ENCODE measurements at places on chromosomes 2 and 18.

DNA sequence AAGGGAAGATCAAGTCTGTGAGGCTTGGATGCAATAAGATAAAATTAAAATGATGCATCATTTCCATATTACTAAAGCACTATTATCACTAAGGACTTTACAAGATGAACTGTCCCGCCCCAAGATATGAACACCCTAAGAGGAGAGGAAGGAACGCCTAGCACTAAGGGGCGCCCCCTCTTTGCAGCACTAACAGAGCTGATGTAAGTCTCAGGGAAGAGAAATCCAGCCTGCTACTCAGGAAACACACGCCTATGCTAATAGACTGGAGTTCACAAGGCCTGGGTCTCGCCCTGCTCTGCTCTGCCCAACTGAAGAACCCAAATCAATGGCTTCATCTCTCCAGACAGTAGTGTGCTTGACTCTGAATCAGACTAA is 6.1 kb downstream of the INO80C start:
- no peak for DNase-seq

DNA sequence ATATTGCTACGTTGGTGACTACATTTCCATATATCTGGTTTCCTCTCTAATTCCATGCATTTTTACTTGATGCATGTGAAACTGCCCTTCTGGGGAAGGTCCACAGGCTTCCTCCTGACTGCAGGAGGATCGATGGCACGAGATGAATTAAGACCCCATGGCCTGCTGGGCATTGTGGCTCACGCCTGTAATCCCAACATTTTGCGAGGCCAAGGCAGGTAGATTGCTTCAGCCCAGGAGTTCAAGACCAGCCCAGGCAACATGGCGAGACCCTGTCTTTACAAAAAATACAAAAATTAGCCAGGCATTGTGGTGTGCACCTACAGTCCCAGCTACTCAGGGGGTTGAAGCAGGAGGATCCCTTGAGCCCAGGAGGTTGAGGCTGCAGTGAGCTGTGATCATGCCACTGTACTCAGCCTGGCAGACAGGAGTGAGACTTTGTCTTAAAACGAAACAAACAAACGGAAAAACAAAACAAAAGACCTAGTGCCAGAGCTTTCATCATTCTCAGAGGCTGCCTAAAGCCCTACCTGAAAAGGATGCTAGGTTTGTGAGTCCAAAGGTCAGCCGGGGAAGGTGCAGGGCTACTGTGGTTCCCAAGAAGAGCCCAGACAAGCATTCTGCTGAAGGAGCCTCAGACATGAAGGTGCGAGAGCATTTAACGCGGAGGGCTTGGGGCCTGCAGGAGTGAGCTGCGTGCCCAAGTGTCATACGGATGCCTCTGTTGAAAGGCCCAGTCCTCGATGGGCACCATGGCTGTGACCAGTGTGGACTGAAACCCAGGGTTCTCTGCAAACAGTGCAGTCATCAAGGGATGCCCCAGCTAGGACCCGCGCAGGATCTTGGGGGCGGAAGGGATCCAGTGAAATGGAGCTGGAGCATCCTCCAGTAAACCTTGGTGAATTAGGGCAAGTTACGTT is 21.6 kb downstream of the GPR55 start:
- no peak for DNase-seq

DNA sequence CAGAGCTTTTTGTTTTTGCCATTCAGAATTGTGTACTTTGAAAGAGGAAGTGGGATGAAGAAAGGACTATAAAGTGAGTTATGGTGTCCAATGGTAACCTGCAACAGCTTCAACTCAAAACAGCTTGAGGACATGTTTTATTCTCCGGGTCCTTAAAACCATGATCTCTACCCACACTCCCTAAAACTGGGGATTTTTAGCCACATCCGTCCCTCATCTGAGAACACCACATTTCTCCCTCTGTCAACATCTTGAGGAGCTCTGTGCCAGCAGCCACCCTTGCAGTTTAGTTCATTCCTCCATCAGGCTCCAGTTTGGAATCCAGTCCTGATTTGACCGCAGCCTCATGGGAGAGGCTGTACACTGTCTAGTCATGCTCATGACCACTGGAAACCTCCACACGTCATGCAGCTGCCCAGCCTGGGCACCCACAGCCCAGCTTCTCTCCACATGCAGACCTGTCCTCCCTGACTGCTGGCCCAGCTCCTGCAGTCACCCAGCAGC is 62.6 kb downstream of the C18orf63 start:
- DNase-seq, result no peak

DNA sequence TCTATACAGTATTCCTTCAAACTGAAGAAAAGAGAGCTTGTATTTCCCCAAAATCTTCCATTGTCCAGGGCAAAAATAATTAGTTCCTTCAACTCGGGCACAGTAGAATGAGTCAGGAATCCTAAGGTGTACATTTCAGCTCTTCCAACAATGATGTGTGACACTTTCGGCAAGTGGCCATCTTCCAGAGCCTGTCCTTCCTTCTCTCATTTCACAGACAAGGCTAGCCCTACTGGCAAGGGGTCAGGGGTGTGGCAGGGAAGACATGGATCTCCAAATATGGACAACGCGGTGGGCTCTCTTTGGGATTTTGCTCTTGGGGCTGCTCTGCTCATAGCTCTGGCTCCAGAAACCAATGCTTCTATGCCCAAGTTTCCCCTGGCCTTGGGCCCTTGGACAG is 6.0 kb downstream of the B4GALT6 start:
- no peak for DNase-seq

DNA sequence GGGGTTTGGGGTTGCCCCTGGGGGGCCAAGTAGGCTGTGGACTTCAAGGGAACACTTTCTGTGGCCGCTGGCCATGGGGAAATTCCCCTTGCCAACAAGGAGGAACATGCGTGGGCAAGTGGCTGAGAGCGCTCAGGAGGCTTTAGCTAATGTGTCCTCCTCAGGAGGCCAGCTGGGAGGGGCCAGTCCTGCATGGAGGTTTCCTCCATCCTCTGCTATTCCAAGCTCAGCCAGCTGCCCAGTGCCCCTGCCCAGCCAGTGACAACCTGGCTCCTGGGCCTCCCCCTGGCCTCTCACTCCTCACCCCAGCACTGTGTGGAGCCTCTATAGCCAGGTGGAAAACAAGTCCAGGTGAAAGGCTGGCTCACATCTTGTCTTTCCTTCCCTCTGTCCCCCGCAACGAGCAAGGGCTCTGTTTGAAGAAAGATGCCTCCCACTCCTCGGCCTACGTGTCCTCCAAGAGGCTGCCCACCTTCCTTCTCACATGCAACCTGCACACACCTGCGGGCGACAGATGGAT is 64.4 kb upstream of the DAPL1 start:
- DNase-seq, result no peak

- no peak for DNase-seq
Measured at GRCh38 chr18:29056800-29057199, 879.9 kb upstream of the CDH2 start.

DNA sequence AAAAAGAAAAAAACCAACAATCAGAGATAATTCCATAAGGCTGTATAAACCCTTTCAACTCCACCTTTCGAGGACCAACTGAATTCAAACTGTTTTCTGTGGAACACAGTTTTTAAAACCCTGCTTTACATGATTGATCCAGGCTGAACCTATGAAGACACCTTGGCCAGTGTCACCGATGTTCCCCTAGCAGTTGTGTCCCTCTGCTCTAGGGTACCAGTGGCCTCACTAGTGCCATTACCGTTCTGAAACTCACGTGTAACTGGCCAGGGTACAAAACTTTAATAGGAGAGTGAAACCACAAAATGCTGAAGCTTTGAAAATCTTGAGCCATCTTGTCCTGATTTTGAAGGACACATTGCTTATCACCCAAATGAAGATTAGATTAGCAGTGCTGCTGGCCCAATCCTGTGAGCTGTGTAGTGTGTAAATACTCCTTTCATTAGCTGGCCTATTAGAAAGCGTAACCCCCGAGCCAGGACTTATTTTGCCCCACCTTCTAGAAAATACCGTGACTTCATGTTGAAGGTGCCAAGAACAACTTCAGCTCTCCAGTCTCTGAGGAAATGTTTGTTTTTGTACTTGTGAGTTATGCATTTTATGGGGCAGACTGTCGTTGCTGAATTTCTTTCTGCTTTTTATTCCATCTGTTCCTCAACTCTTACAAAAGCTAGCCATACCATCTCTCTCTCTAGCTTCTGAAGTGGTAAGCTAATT is 147.8 kb upstream of the MAP3K20 start:
- DNase-seq, result no peak

DNA sequence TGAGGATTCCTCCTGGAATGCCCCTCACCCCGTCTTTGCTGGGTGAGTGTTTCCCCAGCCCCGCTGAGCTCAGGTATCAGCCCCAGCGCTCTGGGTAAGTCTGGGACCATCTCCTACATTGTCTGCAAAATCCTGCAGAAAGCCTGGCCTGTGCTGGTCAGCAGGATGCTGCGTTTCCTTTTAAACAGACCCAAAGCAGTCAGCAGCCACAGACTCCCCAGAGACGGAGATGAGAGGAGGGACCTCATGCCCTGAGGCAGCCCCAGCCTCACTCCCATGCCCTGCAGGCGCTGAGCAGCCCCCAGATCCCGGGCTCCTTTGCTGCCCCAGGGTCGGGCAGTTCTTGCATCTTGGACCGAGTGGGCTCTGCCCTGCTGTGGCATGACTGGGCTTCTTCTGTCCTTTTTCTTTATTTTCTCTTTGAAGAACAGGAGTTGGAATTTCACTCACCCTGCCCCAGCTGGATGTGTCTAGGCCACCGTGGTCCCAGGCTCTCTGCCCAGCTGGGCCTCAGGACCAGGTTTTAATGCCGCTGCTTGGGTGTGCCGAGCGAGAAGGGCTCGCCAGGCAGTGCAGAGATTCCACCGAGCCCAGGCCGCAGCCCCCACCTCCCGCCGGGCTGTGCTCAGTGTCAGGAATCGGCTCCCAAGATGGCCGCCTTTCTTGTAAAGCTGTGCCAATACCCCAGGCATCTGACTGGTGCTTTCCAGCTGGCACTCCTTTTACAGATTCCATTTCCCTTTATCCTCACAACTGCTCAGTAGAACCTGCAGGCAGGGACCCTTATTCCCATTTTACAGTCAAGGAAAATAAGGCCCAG is 43.6 kb downstream of the ODC1 start:
- no peak for DNase-seq

DNA sequence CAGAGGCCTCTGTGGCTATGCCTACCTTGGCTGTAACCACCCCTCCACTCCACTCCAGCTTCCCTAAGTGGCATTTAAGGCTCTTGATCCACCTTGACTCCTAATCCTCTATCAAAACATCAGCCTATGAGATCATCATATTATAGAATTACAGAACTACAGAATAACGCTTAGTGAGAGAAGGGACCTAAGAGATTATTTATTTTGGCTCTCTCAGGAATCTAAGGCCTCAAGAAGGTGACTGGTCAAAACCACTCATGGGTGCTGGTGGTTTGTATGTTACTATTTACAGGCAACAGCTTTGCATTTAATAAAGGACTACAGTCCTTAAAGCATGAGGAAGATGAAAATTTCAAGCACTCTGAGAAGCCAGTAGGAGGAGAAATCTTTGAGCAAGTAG is 118.8 kb downstream of the FSHR start:
- DNase-seq, result no peak

- no peak for DNase-seq
Measured at GRCh38 chr18:69383186-69383585, 17.5 kb upstream of the DOK6 start.

GRCh38 chr2:120885321-120885720 is 149.7 kb downstream of the GLI2 start:
- no peak for DNase-seq

DNA sequence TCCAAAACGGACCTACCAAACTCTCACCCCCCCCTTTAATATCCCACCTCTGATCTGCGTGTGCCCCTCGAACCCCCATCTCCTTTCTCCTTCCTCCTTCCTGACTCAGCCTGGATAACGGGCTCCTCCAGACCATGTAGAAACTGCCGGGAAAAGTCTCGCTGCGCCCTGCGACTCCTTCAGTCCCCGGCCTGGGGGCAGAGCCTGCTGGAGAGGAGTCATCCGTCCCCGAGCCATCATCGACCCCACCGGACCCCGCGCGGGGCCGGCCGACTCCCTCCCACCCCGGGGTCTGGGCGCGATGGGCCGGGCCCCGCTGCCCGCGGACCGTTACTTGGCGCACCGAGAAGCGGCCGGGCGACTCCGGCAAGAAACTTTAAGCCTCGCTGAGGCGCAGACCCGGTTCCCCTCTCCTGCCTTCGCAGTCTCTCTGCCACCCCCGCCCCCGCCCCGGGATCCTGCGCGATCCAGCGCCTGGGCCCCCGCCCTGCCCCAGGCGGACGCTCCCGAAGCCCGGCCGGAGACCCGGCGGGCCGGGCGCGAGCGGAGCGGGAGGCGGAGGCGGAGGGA is 3.4 kb downstream of the ZEB2 start:
- no peak for DNase-seq

DNA sequence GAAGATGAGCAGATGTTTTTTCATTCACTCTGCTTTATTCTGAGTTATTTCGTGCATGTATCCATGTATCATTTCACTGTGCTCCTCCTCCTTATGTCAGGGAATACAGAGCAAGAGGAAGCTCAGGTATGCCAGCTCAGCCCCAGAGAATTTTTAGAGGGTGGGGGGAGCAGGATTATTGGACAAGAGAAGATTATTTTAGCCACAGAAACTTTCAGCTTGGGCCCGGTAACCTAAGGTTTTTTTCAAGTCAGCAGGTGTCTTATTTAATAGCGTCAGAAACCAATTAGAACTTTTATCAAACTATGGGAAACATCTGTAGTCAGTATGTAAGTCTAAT is 232.9 kb upstream of the SIX3 start:
- no peak for DNase-seq

DNA sequence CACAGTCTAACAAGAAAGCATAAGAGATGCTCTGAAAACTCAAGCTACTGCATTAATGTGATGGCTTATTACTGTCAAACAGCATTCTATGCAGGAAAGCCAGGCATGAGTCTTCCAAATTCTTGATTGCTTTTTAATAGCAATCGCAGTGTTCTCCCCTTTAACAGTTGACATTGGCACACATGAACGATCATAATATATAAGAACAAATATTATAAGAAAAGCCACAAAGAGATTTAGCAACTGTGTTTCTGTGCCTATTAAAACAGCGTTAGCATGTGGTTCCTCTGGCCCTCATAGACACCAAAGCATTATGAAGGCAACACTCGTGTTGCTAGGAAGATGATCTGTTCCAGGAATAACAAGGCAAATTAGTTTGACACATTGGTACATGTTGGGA is 245.0 kb downstream of the ACKR3 start:
- DNase-seq, result no peak

GRCh38 chr2:14773696-14774095 is 141.2 kb downstream of the LRATD1 start:
- DNase-seq, result no peak

DNA sequence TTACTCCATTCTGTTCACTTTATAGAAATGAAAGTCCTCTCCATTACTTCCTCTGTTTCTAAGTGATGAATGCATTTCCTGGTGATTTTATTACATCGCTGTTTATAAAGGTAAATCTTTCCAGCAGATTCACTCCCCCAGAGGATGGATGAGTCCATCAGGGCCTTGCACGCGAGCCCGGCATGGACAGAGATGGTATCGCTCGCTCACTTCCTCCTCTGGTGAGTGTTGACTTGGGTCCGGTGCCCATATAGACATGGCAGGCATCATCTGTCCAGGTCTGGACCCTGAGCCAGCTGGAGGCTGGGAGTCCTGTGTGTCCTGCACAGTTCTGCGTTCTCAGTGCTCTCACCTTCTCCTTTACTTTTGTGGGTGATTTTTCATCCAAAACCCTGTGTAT is 733.6 kb upstream of the SALL3 start:
- no peak for DNase-seq

- DNase-seq, result no peak
Measured at GRCh38 chr2:62354771-62355561, 151.0 kb downstream of the TMEM17 start.
